ENCODE measurements at places on chromosomes 3 and 15. TPM values are rescaled to one million over a fixed set of nuclear protein-coding genes. Genes with fewer than 3 reads are reported as not detected.

Gene STAB1
- total RNA-seq: 0.16 TPM

- no peak for DNase-seq
Measured at GRCh38 chr3:30269751-30270445, 336.5 kb upstream of the TGFBR2 start.

Gene AGBL1
- 0.05 TPM for total RNA-seq

DNA sequence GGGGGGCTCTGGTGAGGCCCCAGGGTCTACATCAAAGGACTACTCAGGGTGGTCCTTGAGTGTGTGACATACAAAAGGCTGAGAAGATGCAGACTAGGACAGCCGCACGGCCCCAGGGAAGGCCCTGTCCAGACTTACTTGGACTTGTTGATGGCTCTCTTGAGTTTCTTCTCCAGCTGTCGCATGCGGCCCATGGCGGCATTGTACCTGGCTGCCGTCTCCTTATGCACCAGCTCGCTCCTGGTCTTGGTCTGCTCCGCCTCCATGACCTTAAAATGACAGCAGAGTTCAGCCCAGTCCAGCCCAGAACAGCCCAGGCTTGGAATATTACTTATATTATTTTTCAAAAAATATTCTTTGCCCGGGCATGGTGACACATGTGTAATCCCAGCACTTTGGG, 56.0 kb downstream of the CAPN7 start:
- DNase-seq: no peak

Gene TM4SF1
- not detected for total RNA-seq

GRCh38 chr3:148319960-148320359, 377.7 kb upstream of the AGTR1 start:
- DNase-seq: no peak
